ENCODE measurements at places on chromosomes 6 and 20.

DNA sequence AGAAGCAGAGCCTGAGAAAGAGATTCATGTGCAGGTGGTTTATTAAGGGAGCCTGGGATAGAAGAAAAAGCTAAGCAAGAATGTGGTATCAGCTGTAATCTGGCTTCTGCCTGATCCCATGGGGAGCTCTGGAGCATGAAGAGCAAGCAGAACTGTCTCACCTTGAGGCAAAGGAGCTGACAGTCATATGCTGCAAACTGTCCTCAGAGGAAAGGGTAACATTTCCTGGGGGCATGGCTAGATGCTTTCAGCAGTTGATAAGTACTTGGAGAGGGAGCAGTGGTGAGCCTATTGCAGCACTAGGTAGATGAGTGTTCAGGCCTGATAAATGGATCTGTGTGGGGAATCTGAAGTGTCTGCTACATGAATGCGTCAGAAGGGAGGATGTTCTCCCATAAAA is 621.5 kb upstream of the BTBD3 start:
- DNase-seq, result no peak

- no peak for DNase-seq
Observed at GRCh38 chr20:23257848-23258746, 92.5 kb upstream of the NXT1 start.

GRCh38 chr6:71929047-71929446 is 42.7 kb downstream of the RIMS1 start:
- no peak for DNase-seq

DNA sequence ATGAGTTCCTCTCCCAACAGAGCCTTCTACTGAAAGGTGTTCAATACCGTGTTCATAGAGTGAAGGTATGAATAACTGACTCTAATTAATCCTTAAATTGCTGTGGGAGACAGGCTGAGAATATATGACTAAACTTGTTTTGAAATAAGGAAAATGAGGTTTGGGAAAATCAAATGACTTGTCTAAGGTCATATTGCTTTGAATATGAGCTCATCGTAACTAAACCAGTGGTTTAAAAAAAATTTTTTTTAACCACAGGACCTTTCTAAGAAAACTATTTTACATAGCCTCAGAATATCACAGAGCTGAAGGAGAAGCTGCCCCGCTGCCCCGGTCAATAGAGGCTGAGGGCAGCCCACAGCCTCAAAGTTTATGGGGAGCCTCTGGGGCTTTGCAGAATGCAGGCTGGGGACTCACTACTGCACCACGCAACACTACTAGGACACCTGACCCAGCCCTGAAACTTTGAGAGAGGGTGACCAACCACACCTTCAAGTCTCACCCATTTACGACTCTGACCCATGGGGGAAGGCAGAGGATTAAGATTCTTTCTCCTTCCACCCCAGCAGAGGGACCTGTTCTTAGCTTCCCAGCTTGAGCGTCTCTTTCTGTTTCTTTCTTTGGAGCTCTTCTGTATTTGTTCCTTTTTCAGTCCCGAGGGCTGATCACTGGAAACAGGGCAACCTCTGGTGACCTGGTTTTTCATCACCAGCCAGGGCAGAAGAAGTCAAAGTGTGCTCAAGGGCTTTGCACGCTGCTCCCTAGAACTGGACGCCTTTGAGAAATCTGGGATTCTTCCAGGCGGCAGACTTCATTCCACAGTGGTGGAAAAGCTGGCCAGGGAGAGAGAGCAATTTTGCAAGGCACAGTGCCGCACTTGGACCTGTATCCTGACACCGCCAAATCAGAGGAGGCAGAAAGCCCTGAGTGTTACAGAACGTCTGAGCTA is 220.2 kb downstream of the ATXN1 start:
- DNase-seq, result peak; percentile 50

DNA sequence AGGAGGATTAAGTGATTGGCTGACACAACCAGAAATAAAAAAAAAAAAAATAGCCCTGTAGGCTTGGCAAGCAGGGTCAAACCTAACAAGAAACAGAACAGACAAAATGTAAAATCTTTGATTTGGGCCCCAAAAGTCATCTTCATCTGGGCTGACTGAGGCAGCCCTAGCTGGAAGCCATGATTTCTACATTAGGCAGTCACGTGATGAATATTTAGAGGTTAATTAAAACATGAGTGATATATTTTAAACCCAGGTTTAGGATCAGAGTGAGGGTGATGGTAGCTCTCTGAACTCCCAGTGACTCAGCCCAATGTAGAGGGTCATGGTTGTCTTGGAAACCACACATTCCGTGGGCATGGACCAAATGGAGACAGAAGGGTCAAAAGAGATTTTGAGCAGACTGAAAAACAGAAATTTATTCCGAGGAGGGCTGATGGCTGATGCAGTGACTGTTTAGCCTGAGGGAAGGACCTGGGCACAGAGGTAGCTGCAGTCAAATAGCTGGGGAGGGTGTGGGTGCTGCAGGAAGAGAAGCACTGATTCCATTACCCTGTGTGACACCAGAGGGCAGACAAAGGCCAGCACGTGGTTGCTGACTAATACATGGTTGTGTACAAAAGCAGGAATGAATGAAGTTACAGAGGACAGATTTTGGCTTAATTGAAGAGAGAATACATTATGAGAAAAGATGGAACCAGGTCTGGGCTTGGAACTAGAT is 573.1 kb upstream of the CHD6 start:
- DNase-seq, result no peak

DNA sequence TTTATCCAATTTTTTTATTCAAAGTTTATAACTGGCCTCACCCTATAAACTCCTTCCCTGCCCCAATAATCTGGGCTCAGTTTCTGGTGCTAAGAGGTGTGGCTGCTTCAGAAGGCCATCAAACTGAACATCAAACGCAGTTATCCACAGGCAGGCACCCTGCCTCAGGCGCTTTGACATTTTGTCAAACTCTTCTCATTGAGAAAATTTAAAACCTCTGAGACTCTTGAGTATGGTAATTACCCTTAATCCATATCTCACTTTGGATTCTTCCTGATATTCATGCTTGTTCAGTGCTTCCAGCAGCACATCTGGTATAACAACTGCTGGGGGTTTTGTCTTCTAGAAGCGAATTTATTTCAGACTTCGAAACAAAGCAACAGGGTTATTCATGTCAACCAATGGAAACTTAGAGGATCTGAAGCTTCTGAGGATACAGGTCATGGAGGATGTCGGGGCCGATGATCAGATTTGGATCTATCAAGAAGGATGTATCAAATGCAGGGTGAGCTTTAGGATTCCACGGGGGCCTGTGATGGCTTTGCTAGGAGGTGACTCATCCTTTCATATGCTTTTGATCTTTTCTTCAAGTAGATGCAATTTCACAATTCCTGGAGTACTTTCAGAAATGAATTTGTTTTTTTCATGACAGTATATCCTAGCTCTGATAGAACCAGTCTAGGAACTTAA is 68.2 kb downstream of the RTN4IP1 start:
- no peak for DNase-seq

DNA sequence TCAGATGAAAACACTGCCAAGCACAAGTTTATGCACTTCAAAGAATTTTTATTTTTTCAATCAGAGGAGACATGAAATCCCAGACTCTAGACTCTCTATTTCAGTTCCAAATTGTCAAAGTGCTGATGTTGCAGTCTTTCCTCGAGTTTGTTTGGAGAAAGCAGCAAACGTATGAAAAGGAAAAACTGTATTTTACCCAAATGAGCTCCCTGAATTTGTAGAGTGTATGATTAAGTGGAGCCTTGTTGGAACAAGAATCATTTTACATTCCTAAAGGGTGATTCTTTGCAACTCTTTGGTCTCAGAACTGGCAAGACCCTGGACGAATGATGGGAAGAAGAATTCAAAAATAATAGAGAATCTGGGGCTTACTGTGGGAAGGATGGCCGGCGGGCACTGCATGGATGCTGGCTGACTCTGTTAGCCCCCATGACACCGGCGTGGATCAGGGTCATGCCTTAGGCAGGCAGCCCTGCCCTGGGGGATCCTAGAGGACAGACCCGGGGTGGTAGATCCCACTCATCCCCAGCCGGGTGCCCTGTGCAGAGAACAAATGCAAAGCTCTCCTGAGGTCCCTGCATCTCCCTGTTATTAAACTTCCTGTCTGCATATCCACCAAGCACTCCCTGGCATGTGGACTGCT is 207.4 kb downstream of the FNDC1 start:
- no peak for DNase-seq

GRCh38 chr6:89204096-89204495 is 13.1 kb downstream of the GABRR1 start:
- DNase-seq, result no peak

DNA sequence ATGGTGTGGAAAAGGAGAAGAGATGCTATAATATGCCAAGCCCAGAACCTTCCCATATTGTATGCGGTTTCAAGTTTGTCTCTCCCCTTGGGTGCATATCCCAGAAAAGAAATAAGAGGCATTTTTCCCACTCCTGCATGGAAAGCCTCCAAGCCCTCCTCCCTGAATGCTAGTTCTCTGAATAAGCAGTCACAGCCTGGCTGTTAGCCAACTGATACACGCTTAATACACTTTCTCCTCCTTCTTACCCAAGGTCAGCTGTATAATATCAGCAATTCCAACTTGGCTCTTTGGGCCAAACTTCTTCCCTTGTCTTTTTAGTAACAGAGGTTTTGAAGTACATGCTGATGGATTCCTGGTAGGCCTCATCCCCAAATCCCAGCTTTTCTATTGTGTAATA is 440.1 kb downstream of the EPHA7 start:
- no peak for DNase-seq

DNA sequence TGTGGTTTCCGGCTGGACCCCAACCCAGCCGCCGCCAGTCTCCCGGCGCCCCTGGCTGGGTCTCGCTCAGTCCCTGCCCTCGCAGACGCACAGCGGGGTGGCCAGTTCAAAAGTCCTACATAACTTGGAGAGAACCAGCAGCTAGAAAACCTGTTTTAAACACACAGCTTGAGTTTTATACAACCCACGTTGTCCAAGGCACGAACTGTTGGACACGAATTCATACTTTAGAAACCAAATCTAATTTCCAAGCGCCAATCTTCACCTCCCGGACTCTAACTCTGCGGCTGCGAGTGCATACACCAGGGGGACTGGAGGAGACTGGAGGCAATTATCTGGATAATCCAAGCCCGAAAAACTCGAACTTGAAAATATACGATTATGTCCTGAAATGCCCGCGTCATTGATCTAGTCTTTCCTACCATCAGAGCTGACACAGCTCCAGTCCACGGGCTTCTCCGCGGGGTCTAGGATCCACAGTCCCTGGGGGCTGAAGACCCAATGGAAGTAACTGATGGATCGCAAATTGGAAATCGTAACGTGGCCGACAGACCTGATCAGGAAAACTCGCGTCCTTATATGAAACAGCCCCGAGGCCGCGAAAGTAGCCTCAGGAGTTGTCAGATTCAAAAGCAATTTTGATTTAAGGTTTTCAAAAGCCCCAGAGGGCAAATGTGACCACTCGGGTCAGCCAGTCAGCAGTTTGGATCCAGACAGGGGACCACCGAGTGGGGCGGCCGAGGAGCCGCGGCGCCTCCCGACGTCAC is 843 bp upstream of the HEY2 start:
- no peak for DNase-seq

GRCh38 chr6:3849681-3850450 is 693 bp downstream of the FAM50B start:
- DNase-seq, result peak; percentile 5

- DNase-seq, result no peak
Observed at GRCh38 chr20:53030061-53030460, 57.9 kb downstream of the TSHZ2 start.
